Endothelial cell (in vitro differentiated cells): ENCODE measurements at places on chromosomes 13 and 19.

GRCh38 chr13:43397111-43397510 is 373.7 kb downstream of the DNAJC15 start:
- no peak for DNase-seq
- H3K4me1 ChIP-seq, result no peaks in the 10 kb centered on the region
- no peak overlapping the region for H3K4me3 ChIP-seq
- no peak overlapping the region for H3K27ac ChIP-seq
- H3K36me3 ChIP-seq, result no peaks in the 10 kb centered on the region

DNA sequence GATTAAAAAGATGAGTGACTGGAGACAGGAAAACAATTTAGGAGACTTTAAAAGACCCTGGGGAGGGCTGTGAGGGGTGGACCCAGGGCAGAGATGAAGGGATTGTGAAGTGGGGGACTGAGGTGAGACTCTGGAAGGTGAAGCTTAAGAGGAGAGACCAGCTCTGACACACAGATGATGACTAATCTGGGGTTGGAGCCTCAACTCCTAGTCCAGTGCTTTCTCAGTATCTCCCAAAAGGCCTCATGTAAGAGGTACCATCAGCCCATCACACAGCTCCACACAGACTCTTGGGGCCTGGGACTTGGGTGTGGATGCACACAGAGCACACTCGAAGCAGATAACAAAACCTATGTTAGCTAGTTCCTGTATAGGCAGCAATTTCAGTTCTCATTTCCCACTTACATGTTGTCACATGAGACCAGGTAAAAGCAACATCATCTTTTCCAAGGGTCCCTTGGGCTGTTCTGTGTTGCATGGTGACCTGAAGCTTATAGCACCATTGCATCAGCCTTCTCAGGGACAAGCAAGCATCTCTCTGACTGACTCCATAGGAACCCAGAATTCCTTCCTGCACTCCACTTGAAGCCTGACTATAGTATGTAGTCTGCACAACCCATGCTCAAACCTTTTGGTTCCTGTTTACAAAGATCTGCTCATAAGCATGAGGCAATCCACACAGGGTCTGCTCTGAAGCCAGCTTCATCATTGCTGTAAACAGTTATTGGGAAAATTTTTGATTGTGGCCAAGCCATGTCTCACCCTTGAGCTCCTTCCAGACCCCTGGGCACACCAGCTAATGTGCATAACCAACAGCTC is 88.6 kb upstream of the MYCBP2 start:
- no peaks in the 10 kb centered on the region for H3K4me1 ChIP-seq
- no peak overlapping the region for H3K4me3 ChIP-seq
- H3K27me3 ChIP-seq, result no peaks in the 10 kb centered on the region
- H3K27ac ChIP-seq, result no peak overlapping the region
- no peaks in the 10 kb centered on the region for H3K36me3 ChIP-seq

DNA sequence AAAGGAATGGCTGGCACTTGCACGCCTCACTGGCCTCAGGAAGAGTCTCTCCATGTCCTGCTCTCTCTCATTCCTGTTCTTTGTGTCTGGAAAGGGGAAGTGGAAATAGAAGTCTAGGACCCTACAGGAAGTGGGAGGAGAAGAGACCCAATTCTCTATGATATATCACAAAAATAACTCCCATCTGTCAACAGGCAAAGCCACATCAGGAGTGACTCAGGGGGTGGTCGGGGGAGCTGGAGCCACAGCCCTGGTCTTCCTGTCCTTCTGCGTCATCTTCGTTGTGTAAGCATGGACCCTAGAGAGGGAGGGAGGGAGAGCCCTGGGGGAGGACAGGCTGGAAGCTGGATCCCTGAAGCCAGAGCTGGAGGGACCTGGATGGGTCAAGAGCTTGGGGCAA is 3.0 kb downstream of the SIGLEC9 start:
- H3K27ac ChIP-seq, result peak overlapping the region; percentile 82
- peaks cover 7% of the 10 kb centered on the region for H3K27me3 ChIP-seq
- peaks cover 56% of the 10 kb centered on the region for H3K4me1 ChIP-seq
- no peaks in the 10 kb centered on the region for H3K36me3 ChIP-seq
- H3K4me3 ChIP-seq, result no peak overlapping the region
- no peak for DNase-seq

GRCh38 chr13:58463841-58464240 is 832.3 kb downstream of the PCDH17 start:
- no peak for DNase-seq
- H3K27ac ChIP-seq, result no peak overlapping the region
- no peaks in the 10 kb centered on the region for H3K36me3 ChIP-seq
- H3K4me1 ChIP-seq, result no peaks in the 10 kb centered on the region
- no peaks in the 10 kb centered on the region for H3K27me3 ChIP-seq
- no peak overlapping the region for H3K4me3 ChIP-seq

- H3K27ac ChIP-seq, result no peak overlapping the region
- no peak overlapping the region for H3K4me3 ChIP-seq
- H3K4me1 ChIP-seq, result no peaks in the 10 kb centered on the region
- no peak for DNase-seq
- H3K27me3 ChIP-seq, result peaks cover 1% of the 10 kb centered on the region
- H3K36me3 ChIP-seq, result no peaks in the 10 kb centered on the region
Measured at GRCh38 chr13:97615266-97615665, 181.3 kb downstream of the RAP2A start.

- no peak overlapping the region for H3K27ac ChIP-seq
- DNase-seq, result no peak
- no peaks in the 10 kb centered on the region for H3K4me1 ChIP-seq
Measured at GRCh38 chr13:35260316-35260715, 216.2 kb downstream of the MAB21L1 start.

DNA sequence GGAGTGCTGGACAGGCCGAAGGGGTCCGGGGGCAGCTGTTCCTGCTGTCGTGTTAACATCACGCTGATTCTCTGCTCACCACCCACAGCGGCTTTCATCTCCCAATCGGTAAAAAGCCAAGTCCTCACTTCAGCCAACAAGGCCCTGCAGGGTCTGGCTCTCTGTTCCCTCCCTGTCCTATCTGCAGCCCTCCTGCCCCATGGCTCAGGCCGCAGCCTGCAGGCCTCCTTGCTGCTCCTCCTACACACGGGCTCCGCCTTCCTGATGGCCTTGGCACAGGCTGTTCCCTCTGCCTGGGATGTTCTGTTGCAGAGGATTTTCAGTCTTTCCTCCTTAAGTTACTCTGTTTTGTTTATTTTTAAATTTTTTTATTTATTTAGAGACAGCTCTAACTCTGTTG is 22.2 kb downstream of the FUZ start:
- DNase-seq, result no peak
- peaks cover 11% of the 10 kb centered on the region for H3K27me3 ChIP-seq
- no peak overlapping the region for H3K27ac ChIP-seq
- H3K4me3 ChIP-seq, result no peak overlapping the region
- peaks cover 38% of the 10 kb centered on the region for H3K36me3 ChIP-seq

DNA sequence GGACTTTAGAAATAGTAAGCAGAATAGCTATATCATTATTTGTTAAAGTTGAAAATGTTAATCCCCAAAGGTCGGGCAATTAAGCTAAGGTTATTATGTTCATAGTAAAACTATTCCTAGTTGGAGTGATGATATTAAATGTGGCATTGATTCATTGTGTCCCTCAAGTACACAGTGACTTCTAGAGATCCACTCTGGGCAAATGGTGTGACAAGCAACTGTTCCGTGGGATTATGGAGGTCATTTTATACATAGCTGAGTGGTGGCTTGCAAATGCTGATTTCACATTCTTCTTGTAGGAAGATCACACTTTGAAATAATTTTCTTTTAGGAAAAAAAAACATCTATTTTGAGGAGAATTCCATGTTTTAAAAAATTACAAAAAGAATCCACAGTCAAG is 317.8 kb downstream of the ATP8A2 start:
- no peak overlapping the region for H3K4me3 ChIP-seq
- no peaks in the 10 kb centered on the region for H3K27me3 ChIP-seq
- H3K4me1 ChIP-seq, result peaks cover 48% of the 10 kb centered on the region
- no peaks in the 10 kb centered on the region for H3K36me3 ChIP-seq
- H3K27ac ChIP-seq, result no peak overlapping the region
- no peak for DNase-seq

DNA sequence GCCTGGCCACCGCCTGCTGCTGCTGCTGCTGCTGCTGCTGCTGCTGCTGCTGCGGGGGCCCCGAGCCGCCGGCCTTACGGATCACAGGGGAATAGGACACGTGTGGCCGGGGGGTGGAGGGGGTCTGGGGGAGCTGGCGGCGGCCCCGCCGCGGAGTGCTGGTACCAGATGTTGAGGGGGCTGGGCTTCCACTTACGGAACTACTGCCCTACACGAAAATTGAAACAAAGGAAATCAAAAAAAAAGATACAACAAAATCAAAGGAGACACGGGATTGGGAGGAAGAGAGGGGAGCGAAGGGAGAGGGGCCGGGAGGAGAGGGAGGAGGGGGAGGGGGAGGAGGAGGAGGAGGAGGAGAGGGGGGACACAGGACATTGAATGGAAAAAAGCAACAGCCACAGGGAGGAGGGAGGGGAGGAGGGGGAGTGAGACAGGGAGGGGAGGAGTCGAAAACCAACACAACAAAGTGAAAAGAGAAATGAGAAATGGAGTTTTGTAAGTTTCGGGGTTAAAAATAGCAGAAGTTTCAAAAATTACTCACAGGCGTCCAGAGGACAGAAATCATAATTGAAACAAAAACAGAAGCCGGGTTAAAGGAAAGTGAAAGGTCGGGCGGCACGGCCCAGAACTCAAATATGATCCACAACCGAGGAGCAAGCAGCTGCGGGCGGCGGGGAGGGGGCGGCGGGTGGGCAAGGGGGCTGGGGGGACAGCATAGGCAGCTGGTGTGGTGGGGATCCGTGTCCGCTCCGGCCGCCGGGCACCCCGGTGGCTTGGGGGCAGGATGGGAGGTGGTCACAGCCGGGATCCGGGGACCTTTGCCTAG is 57.8 kb downstream of the IER2 start:
- H3K4me3 ChIP-seq, result peak overlapping the region; percentile 47
- no peaks in the 10 kb centered on the region for H3K27me3 ChIP-seq
- DNase-seq, result no peak
- H3K36me3 ChIP-seq, result no peaks in the 10 kb centered on the region
- no peak overlapping the region for H3K27ac ChIP-seq

DNA sequence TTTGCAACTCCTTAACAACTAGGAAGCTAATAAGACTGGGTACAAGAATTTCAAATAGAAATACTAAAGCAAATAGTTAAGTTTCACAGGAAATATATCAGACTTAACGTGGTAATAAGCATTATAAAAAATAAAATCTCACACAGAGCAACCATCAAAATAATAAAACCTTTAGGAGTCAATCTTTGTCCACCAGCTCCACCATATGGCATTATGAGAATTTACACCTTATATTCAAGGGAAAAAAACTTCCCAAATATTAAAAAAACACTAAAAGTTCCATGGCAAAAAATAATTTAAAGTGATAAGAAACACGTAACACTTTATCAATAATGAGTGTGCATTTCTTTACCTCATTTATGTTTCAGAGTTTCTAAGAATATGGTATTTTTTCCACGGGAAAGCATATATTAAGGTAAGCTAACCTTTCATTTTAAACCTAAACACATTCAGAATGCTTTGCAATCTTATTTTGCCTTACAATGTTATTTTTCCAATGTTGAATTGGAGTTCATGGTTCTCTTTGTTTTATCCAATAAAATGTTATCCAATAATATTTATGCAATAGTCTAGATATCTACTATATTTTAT is 423.2 kb upstream of the SGCG start:
- H3K36me3 ChIP-seq, result no peaks in the 10 kb centered on the region
- no peak overlapping the region for H3K4me3 ChIP-seq
- no peak for DNase-seq
- H3K27me3 ChIP-seq, result peaks cover 2% of the 10 kb centered on the region

DNA sequence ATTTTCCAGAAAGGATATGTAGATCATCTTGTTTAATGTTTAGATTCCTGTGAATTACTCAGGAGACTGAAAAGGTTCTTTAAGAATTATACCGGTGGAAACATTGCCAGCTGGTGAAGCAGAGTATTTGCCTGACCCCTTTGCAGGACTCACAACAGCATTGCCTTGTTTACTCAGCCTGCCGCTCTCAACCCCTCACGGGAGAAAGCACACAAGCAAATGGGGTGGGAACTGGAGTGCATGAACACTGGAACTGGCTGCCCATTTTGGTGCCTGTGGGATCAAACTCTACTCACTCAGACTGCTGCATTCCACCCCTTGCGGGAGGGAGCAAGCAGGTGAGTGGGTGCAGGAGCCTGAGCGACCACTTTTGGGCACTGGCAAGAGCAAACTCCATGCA is 804.7 kb upstream of the SLITRK1 start:
- H3K36me3 ChIP-seq, result no peaks in the 10 kb centered on the region
- no peaks in the 10 kb centered on the region for H3K27me3 ChIP-seq
- no peak overlapping the region for H3K27ac ChIP-seq
- no peaks in the 10 kb centered on the region for H3K4me1 ChIP-seq
- no peak for DNase-seq
- H3K4me3 ChIP-seq, result no peak overlapping the region

GRCh38 chr19:46180701-46181387 is 32.8 kb downstream of the IGFL2 start:
- DNase-seq, result no peak
- peaks cover 2% of the 10 kb centered on the region for H3K27me3 ChIP-seq
- H3K4me1 ChIP-seq, result peaks cover 4% of the 10 kb centered on the region
- H3K27ac ChIP-seq, result peak overlapping the region; percentile 52
- no peak overlapping the region for H3K4me3 ChIP-seq

DNA sequence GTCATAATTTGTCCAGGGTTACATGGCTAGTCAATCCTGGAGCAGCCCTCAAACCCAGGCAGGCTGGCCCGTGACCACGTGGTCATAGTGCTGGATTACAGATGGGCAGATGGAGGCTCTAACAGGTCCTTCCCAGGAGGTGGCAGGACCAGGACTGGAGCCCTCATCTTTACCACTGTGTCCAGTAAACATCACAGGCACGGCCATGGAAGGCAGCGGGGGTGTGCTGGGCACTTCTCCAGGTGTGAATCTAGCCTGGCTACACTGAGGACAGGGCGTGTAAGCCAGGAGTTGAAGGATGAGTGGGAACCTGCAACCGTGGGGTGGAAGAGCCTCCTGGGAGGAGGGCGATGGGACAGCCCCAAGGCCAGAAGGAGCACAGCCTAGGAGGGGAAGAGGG is 6.1 kb downstream of the CIC start:
- peaks cover 11% of the 10 kb centered on the region for H3K27me3 ChIP-seq
- no peak for DNase-seq
- H3K4me3 ChIP-seq, result peak overlapping the region; percentile 77
- H3K36me3 ChIP-seq, result peaks cover 28% of the 10 kb centered on the region
- H3K27ac ChIP-seq, result no peak overlapping the region

DNA sequence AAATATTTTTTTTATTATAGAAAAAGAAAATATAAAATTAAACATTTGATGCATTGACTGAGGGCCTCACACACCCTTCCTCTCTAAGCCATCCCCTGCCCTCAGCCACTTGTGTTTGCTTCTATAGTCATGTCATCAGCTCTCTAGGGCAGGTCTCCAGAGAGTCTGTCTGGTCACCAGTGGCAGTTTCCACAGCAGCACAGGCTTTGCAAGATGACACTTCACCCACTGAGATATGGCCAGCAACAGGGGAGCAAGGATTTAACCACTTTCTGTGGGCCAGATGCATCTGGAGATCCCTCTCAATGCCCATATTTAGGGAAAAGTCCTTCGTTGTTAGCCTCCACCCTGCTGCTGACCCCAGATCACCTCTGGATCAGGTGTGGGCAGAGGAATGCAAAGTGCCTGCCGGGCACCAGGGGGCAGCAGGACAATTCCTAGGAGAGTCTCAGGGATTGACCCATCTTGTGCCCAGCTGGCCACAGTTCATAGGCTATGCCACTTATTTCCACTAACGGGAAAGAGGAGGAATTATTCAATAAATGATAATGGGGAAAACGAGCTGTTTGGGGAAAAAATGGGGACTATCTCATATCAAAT is 4.8 kb downstream of the ABCC4 start:
- peak; percentile 68 for DNase-seq
- H3K4me3 ChIP-seq, result no peak overlapping the region
- H3K27ac ChIP-seq, result no peak overlapping the region
- H3K27me3 ChIP-seq, result peaks cover 11% of the 10 kb centered on the region
